ENCODE measurements at places on chromosomes 7 and 10.

GRCh38 chr7:29976673-29977415 is 12.8 kb downstream of the SCRN1 start:
- no peak for DNase-seq

- DNase-seq, result no peak
Observed at GRCh38 chr7:12633582-12633981, 53.9 kb upstream of the ARL4A start.

DNA sequence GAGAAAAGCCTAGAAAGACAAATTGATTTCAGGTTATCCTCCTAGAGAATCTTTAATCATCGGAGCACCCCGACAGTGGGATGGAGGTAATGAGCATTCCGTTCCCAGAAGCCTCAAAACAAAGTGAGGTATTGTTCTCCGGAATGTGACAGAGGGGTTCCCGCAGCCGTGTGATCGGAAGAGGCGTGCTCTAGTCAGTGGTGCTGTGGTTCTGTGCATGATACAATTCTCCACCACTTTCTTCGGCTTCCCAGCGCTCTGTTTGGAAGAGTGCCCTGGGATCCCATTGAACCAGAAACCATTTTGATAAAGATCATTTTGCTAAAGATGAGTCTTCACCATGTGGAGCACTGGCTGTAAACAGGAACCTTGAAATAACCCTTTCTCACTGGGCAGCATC is 434.6 kb downstream of the PAXIP1 start:
- no peak for DNase-seq

DNA sequence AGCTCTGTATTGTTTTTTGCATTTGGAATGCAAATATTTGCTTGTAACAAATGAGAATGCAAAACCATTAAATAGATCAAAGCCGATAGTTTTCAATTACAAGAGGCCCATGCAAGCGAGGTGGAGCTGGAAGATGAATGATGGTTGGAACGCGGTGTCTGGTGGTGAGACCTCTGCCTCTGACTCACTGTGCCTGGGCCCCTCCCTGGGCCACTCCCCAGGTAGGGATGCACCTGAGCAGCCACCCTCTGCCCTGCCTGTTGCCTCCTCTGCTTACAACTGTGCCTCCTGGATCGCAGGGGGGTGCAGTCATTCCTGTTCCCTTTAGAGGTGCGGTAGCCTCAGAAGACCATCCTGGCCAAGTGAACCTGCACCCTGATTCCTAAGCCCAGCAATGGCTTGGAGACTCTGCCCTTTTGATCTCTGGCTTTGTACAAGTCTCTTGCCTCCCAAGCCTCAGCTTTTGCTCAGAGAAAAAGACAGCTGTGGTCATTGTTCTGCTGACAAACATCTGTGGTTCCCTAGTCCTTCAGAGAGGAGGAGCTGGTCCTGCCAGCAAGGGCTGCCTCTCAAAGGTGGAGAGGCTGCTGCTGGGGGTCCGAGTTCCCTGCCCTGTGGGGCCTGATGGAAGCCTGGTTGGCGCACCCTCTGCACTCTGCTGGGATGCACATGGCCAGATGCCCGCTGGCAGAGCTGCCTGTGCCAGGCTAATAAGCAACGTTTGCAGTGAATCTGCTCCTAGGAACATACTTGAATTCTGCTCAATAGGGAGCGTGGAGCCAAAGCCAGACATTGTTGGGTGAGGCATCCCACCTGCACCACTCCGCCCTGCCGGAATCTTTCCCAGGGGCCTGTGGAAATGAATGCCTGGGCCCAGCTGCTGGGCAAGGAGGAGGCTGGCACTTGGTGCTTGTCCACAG is 126.3 kb upstream of the TCERG1L start:
- no peak for DNase-seq

DNA sequence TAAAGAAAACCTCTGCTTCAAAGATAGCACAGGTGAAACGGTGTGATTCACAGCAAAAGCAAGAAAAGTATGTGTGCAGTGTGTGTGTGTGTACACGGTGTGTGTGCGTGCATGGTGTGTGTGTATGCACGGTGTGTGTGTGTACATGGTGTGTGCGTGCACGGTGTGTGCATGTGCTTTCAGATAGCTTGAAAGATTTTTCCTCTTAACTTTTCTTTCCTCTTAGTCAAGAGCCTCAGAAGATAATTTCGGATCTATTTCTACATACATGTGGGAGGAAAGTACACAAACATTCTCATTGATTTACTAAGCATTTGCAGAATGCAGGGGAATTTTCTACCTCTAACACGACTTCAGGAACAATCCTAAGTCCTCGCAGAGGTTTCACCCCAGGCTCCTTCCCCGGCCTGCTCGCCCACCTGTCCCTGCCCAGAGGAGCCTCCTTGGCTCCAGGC is 2.9 kb downstream of the FGFR2 start:
- no peak for DNase-seq

GRCh38 chr10:21326594-21327288 is 198.7 kb downstream of the SKIDA1 start:
- DNase-seq, result no peak

DNA sequence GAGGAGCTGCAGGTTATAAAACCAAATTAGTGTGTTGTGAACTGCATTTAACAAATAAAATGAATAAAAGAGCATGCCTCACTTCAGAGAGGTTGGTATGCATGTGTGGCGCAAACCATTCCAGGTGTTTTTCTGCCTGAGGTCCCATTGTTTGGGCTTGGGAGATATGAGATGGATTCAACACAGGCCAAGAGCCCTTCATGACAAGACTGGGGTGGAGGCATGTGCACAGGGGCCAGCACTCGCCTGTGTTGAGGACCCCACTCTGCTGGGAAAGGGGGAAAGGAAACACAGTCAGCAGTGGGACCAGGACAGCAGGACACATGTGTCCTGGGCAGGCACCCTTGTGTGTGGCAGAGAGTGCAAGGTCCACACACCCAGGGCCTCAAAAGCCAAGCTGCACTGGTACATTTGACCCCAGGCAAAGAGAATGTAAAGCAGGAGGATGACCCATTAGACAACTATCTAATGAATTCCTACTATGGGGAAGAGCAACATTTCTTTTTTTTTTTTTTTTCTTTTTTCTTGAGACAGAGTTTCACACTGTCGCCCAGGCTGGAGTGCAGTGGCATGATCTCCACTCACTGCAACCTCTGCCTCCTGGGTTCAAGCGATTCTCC is 9.2 kb upstream of the SLC18A3 start:
- DNase-seq, result no peak

DNA sequence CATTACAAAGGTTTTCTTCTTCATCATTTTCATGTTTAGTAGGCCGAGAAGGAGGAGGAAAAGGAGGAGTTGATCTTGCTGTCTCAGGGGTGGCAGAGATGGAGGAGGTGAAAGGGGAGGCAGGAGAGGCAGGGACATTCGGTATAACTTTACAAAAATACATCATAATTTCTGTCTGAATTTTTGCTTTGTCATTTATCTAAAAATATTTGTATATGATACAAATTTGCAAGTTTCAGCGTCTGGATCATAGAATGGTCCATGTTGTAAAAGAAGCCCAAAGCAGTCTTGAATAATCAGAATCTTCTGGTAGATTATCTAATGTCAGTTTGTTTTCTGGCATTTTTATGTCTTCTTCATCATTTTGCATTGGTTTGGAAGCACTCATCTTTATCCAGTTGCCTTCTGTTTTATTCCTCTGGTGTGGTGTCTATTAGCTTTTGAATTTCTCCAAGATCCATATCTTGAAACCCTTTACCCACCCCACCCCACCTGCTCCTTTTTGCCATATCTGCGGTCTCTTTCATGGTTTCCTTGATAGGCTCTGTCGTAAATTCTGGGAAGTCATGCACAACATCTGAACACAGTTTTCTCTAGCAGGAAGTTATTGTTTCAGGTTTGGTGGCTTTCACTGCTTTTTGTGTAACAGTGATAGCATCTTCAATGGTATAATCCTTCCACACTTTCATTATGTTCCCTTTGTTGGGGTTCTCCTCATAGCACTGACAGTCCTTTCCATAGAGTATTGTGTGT is 95.0 kb downstream of the ST7 start:
- no peak for DNase-seq

DNA sequence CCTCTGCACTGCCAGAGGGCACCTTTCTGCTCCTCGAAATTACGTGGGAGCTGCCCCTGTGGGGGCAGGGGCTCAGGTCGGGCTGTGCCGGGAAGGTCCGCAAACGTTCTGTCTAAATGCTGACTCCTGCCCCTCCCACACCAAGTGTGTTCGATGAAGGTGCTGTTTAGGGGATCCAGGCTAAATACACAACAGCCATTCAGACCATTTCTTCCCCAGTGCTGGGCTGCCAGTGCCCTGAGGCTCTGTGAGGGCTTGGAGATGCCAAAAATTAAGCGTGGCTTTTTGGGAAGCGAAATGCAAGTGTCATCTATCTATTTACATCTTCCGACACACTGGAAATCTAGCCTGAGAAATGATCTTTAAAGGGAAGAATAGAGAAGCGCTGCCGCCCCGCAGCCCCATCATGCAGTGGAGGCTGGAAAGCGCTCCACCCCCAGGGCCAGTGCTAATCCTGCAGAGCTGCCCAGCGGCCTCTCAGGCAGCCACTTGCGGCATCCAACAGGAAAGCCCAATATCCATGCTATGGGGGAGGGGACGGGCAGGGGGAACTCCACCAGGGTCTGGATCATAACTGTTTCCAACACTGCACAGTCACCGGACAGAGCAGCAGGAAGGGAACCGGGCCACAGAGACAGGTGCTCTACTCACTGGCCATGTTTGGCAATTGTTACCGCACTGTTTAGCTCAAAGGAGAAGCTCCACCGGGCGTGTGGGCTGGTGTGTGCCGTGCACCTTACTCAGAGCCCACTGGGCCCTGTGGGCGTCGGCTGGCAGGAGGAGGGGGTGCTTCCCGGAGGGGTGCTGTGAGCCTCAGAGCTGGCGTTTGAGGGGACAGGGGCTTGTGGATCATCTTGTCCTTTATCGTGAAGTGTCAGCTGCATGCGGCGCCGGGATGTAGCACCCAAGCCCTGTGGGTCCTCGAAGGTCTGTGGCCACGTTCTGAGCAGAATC is 205.5 kb downstream of the DNAJB6 start:
- no peak for DNase-seq

GRCh38 chr10:11517150-11517549 is 94.3 kb downstream of the USP6NL start:
- DNase-seq, result no peak

DNA sequence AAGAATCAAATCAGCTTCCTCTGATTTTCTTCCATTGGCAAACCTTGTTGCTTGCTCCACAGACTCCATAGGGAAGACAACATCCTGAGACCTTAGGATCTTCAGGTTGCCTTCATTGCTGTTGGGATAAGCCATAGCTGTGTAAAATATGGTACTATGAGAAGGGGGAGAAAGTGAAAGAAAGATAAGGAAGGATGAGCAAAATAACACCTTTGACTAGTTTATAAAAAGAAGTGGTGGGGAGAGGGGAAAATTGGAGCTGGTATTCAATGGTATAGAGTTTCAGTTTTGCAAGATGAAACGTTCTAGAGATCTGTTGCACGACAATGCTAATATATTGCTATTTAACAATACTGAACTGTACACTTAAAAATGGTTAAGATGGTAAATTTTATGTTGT is 180.4 kb upstream of the PHYHIPL start:
- DNase-seq, result no peak

GRCh38 chr10:114550756-114551635 is 107.1 kb downstream of the ABLIM1 start:
- no peak for DNase-seq

DNA sequence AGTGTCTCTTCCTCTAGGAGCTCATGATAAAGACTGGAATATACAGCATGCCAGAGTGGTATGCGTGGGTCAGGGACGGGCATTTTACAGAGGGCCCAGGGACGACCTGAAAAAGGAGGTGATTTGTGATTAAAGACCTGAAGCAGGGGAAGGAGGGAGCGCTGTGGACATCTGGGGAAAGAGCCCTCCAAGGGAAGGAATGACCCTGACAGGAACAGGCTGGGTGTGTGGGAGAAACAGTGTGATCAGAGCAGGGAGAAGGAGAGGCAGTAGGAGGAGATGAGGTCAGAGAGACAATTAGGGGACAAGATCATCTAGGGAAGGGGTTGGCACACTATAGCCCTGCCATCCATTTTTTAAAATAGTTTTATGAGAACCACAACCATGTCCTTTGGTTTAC is 3.4 kb upstream of the RASSF4 start:
- no peak for DNase-seq

- no peak for DNase-seq
Observed at GRCh38 chr10:51910189-51910588, 210.8 kb upstream of the CSTF2T start.

GRCh38 chr7:37491919-37492694 is 43.4 kb upstream of the ELMO1 start:
- DNase-seq, result no peak

DNA sequence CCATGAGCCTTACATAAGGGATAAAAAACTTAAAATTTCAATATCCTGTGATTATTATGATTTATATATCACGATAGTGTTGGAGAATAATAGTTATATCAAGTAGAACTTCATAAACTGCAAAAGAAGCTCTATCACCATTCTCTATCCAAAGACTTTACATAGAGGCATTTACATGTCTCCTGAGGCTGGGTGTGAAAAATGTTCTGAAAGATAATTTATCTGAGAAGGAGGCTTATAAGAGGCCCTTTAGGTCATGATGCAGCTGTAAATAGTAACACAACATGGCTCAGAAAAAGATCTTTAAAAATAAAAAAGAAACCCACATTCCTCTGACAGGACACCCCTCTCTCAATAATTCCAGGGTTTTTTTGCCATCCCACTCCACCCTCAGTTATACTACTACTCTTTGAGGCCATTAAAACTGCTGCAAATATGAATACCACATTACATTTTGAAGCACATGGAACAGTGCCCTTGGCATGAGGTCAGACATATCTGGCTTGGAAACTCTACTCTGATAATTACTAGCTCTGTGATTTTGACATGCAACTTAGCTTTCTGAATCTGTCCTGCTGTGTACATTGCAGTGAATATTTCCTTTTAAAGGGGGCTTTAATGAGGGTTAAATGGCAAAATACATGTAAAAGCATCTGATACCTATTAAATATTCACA is 55.5 kb downstream of the SLC16A12 start:
- no peak for DNase-seq

GRCh38 chr10:13839430-13839990 is 252.7 kb downstream of the PRPF18 start:
- DNase-seq, result no peak

- DNase-seq, result no peak
Observed at GRCh38 chr10:111493024-111493625, 416.3 kb downstream of the ADRA2A start.

DNA sequence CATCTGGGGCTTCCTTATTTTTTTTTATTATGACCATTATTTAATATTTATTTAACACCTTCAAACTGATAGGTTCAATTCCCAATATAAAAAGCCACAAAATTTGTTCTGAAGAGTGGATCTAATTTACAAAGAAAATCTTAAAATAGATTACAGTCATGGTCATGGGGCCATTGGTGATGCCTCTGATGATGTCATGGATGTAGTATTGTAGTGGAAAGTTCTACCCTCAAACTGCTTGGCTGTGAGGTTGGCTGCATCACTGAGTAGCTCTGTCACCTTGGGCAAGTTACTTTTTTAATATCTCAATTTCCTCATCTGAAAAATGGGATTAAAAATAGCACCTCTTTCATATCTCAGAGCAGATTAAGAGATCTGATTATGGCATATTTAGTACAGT is 128.5 kb downstream of the DKK1 start:
- no peak for DNase-seq

Data from stimulated activated CD8-positive, alpha-beta memory T cell treated with anti-CD3 and anti-CD28 coated beads, Interleukin-15, amount 100 ng/mL, for 4 hours (primary cell).